AML-193 (cell line): ENCODE measurements at places on chromosomes 6 and 20.

GRCh38 chr6:10146715-10147451 is 268.0 kb downstream of the TFAP2A start:
- DNase-seq: no peak

DNA sequence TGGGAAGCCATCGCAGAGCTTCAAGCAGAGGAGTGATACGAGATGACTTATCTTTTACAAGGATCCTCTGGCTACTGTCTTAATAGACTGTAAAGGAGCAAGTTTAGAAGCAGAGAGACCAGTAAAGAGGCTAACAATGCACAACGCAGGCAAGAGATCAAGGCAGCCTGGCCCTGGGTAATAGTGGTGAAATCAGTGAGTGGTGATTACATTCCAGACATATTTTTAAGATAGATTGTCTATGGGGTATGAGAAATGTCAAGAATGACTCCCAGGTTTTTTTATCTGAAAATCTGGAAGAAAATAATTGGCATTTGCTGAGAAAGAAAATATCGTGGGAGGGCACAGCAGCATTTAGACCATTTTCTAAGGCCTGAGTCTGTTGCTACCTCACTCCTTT is 213.6 kb upstream of the HTR1E start:
- DNase-seq: no peak

DNA sequence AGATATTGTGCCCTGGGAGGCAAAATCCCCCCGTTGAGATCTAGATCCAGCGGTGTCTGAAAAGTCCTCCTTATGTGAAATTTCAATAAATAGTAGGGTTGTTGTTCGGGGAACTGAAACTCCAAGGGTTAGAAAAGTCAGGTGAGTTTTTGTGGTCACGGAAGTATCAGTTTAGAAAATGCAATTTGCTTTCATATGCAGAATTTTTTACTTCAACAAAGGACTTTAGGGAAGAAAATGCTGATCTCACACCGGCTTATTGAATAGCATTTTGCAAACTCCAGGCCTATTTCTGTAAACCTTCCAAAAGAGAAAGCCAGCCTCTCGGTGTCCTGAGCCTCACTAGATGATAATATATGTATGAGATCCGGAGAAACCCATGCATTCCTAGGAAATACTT is 254.7 kb downstream of the TSHZ2 start:
- DNase-seq: no peak

DNA sequence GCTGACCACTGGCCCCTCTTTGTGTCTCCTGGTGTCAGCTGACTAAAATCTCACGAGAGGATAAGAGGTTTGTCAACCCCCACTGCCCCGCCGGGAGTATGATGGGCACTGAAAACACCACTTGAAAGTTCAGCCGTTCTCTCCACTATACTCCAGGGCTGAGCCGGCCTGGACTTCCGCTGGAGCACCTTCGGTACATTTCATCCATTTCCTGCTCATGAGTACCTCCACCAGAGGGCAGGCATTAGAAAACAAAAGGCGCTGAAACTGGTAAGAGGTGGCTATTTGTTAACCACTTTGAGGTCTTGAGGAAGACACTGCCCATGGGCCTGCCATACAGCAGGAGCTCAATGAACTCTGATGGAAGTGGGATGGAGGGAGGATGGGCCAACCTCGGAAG is 17.9 kb upstream of the ANKRD60 start:
- DNase-seq: no peak

- no peak for DNase-seq
These were observed 9.1 kb downstream of the FAM83D start for GRCh38 chr20:38935285-38935684.

DNA sequence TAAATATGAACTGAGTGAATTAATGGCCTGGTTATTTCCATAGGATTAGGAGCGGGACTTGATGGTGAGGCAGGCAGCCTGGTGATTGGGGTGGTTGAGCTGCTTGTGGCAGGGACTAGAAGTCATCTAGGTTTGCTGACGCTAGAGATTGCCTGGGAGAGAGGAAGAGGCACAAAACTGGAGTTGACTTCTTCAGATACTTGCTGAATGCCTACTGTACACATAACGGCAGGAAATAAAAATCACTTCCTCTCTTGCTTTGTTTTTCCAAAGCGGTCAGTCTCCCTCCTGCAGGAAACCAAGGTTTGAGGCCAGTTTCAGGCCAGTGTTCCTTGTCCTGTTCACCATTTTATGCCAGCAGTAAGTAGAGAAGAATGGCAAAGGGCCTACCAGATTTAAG is 36.7 kb upstream of the MYLIP start:
- DNase-seq: peak; percentile 72

GRCh38 chr20:32820698-32821377 is 1.1 kb downstream of the MAPRE1 start:
- no peak for DNase-seq

DNA sequence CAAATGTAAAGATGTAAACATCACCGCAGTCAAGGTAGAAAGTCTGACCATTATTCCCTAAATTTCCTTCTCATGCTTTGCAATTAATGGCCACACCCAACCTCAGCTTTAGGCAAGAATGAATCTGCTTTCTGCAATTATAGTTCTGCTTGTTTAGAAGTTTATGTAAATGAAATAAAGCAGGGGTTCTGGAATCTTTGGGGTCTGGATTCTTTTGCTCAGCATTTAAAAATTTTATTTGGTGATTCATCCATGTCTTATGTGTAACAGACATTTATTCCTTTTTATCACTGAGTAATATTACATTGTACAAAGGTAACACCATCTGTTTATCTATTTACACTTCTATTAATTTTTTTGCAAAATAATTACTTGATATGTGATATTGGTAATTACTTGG is 613.6 kb downstream of the UTRN start:
- DNase-seq: no peak

- DNase-seq: no peak
These were observed 67.1 kb downstream of the TFAP2A start for GRCh38 chr6:10347561-10348327.

DNA sequence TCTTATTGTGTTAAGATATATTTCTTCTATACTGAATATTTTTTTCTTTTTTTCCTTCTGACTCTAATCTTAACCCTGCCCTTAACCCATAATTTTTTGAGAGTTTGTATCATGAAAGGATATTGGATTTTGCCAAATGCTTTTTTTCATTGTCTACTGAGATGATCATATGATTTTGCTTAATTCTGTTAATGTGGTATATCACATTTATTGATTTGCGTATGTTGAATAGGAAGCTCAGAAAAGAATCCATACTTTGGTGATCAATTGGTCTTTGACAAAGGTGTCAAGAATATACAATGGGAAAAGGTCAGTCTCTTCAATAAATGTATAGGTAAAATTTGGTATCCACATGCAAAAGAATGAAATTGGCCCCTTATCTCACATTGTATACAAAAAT is 588.8 kb upstream of the ADGRB3 start:
- no peak for DNase-seq
